ENCODE measurements at places on chromosomes 6 and 20.

- H3K36me3 ChIP-seq, result no peaks in the 10 kb centered on the region
- no peak overlapping the region for H3K27ac ChIP-seq
- no peaks in the 10 kb centered on the region for H3K27me3 ChIP-seq
- peak overlapping the region; percentile 13 for H3K4me3 ChIP-seq
Measured at GRCh38 chr6:134247231-134247833, 70.6 kb downstream of the SGK1 start.

- H3K27me3 ChIP-seq, result no peaks in the 10 kb centered on the region
- H3K4me3 ChIP-seq, result no peak overlapping the region
- DNase-seq, result no peak
Measured at GRCh38 chr6:56802584-56802983, 152.3 kb upstream of the BEND6 start.

DNA sequence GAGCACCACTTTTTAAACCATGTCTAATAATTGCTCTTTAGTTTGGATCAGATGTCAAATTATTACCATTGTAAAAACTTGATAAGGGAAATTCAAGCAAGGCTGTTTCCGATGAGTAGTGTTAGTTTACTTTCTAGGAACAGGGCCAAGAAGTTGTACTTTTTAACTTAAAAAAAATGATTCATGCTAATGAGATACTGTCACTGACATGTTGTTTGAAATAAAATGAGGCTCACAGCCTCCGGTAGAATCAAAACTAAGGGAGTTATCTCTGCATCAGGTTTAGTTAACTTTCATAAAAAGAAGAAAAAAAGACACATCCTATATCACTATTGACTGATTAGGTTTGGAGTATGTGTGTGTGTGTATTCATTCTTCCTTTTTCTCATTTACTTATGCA is 55.2 kb upstream of the SUPT3H start:
- no peaks in the 10 kb centered on the region for H3K27me3 ChIP-seq
- no peaks in the 10 kb centered on the region for H3K36me3 ChIP-seq
- DNase-seq, result no peak
- H3K4me3 ChIP-seq, result no peak overlapping the region
- peaks cover 47% of the 10 kb centered on the region for H3K4me1 ChIP-seq

DNA sequence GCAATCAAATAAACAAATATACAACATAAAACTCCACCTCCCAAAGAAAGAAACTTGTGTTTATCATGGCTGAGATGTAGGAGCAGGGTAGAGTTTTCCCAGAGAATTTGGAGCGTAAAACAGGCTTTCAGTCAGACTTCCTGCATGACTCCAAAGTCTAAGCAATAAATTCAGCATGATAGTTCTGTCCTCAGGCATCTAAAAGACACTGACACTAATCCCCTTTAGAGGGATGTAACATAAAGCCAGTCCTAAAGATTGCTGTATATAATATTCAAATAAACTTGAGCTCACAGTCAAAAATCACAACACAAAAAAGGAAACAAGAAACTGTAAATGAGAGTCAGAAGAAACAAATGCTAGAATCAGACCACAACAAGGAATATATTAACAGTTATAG is 234.4 kb downstream of the CENPW start:
- no peak overlapping the region for H3K27ac ChIP-seq
- H3K27me3 ChIP-seq, result no peaks in the 10 kb centered on the region
- no peak overlapping the region for H3K4me3 ChIP-seq
- DNase-seq, result no peak

DNA sequence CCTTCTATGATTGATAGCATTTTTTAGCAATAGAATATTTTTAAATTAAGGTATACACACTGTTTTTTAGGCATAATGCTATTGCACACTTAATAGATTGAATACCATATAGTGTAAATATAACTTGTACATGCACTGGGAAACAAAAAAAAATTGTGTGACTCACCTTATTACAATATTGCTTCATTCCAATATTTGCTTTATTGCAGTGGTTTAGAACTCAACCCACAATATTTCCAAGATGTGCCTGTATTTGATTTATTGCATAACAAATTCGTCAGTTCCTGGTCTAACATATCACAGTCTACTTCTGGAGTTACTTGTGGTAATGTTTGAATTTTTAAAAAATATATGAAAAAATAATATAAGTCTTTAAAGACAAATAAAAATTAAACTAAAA is 41.9 kb upstream of the DEFB112 start:
- no peaks in the 10 kb centered on the region for H3K27me3 ChIP-seq
- DNase-seq, result no peak
- no peak overlapping the region for H3K4me3 ChIP-seq
- no peaks in the 10 kb centered on the region for H3K4me1 ChIP-seq
- H3K27ac ChIP-seq, result no peak overlapping the region
- H3K36me3 ChIP-seq, result no peaks in the 10 kb centered on the region

DNA sequence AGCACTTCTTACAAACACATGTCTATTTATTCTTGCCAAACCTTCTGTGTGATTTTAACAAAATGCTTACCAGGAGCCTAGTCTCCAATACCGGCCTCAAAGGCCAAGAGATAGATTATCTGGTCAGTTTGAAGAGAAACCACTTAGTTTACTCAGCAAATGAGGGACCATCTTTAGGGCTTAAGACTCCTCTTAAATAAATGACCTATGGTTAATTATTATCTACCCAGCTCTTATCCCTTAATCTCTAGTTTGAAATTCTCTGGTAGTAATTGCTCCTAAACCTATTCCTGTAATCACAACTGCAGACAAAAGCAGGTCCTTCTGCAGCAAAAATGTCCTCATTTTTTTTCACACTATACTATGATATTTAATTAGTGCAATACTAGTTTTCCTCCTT is 301.8 kb downstream of the KIF16B start:
- H3K4me3 ChIP-seq, result no peak overlapping the region
- H3K27me3 ChIP-seq, result no peaks in the 10 kb centered on the region
- no peaks in the 10 kb centered on the region for H3K4me1 ChIP-seq
- H3K27ac ChIP-seq, result no peak overlapping the region
- DNase-seq, result no peak

DNA sequence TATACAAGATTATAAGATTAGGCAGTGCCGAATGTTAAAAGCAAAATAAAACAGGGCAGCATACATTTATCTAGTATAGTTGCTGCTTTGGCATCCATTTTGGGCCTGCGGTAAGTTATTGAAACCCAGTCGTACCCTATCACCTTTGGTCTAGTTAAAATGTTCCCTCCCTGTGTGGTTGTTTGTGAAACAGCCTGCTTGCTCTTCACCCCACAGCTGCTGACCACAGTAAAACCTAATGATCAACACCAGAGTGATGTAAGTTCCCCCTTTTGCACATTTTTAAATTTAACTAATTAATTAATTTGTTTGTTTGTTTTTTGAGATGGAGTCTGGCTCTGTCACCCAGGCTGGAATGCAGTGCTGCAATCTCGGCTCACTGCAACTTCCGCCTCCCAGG is 50.3 kb upstream of the TXNDC5 start:
- no peak for DNase-seq
- no peaks in the 10 kb centered on the region for H3K4me1 ChIP-seq

DNA sequence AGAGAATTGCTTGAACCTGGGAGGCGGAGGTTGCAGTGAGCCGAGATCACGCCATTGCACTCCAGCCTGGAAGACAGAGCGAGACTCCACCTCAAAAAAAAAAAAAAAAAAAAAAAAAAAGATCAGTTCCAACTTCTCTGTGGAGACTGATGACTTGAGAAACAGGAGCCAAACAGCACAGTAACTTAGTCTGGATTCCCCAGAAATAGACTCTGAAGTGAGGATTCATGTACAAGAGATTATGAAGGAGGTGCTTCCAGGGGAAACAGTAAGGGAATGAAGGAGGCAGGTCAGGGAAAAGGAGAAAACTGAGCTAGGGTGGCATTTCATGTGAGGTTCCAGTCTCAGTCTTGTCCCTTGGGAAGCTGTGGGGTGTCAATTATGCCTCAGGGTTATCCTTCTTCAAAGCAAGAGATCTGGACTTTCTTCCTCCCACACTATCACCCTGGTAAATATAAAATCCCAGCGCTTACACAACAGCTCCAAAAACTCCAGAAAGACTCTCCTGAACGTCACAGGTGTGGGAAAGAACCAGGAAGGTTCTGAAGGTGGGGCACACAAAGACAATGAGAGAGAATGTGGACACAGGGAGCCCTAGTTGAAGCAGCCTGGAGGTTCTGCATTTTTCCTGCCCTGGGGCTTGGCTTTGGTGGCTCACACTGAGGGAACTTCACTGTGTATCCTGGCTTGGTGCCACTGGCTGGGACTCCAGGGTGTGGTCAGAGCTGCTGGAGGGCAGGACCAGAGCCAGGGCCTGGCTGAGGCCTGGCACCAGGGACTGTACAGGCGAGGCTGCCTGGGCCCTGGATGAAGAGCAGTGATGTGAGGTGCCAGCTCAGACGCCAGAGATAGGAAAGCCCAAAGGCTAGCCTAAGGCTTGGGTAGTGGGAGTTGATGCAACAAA is 46.8 kb downstream of the PCNA start:
- peaks cover 9% of the 10 kb centered on the region for H3K4me1 ChIP-seq
- H3K36me3 ChIP-seq, result no peaks in the 10 kb centered on the region
- H3K4me3 ChIP-seq, result no peak overlapping the region

DNA sequence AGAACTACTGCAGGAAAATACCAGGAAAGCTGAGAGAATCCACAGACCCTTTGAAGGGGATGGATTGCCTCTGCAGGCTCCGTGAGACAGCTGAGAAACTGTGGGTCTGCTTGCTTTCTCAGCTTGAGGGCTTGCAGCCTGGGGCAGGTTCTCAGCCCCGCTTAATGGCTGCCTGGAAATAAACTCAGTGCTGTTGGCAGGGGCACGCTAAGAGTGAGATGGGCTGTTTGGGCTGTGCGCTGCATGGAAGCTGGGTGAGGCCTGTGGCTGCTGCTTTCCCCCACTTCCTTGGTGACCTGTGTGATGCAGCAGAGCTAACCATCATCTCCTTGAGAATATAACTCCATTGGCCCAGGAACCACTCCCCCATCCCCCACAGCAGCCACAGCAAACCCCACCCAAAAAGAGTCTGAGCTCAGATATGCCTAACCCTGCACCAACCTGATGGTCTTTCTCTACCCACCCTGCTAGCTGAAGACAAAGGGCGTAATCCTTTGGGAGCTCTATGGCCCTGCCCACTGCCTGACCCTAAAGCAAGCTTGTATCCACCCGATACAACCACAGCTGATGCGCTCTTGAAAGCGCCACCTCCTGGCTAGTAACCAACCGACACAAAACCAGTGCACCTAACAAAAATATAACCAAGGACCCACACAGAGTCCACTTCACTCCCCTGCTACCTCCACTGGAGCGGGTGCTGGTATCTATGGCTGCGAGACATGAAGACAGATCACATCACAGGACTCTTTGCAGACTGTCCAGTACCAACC is 800.6 kb upstream of the MAP3K7 start:
- DNase-seq, result no peak
- H3K27me3 ChIP-seq, result no peaks in the 10 kb centered on the region
- no peaks in the 10 kb centered on the region for H3K36me3 ChIP-seq
- H3K4me3 ChIP-seq, result no peak overlapping the region

DNA sequence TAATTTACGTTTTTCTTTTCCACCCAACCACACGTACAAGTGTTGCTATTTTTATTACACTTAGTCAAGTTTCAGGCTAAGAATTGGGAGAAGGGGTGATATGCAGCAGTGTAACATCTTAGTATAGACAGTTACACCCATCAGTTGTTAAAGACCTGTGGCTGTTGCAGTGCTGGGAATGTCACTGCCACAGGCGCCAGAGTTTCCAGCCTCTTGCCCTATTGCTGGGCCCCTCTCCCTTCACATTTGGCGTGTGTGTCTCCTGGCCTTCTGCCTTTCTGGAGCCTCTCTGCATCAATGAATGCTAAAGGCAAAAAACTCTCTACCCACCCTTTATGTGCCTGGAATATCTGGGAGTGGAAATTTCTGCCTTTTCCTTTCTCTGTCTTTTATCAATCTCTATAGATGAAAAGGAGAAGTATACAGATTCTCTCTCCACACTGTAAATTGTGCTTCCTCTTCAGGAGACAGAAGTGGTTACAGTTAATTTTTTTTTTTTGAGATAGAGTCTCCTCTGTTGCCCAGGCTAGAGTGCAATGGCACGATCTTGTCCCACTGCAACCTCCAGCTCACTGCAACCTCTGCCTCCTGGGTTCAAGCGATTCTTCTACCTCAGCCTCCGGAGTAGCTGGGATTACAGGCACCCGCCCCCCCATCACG is 73.0 kb downstream of the TIAM2 start:
- H3K27ac ChIP-seq, result no peak overlapping the region
- DNase-seq, result no peak
- no peak overlapping the region for H3K4me3 ChIP-seq
- H3K36me3 ChIP-seq, result no peaks in the 10 kb centered on the region
- H3K27me3 ChIP-seq, result no peaks in the 10 kb centered on the region

DNA sequence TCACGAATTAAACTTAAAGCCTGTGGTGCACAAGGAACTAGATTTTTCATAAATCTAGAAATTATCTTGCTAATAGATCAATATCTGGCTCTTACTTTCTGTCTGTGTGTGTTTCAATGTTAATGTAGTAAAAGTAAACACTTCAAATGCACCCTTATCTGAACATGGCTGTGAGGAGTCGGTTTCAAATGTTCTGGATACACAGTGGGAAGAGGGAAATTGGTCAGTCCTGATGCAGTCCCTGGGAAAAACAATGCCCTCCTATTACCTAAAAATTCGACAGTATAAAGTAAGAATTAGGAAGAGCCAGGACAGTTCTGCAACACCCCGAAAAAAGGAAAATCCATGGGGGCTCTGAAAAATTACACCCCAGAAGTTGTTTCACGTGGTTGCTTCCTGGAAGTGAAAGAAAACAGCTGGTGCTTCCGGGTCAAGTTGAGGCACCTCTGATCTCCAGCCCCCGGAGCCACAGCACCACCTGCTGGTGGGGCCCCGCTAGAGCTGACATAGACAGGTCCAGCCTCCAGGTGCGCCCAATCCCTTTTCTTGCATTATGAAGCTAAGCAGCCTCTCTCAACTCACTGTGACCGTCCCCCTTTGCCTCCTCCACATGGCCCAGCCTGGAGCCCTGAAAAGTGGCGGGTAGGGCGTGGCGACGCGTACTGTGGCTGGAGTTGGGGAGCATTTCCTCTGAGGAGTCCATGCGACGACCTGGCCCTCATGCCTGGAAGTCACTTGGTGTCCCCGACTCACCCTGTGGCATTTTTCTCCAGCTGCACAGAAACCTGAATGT is 8.3 kb downstream of the SEMG2 start:
- H3K4me1 ChIP-seq, result no peaks in the 10 kb centered on the region
- H3K27me3 ChIP-seq, result peaks cover 4% of the 10 kb centered on the region
- DNase-seq, result peak; percentile 5
- no peak overlapping the region for H3K27ac ChIP-seq

DNA sequence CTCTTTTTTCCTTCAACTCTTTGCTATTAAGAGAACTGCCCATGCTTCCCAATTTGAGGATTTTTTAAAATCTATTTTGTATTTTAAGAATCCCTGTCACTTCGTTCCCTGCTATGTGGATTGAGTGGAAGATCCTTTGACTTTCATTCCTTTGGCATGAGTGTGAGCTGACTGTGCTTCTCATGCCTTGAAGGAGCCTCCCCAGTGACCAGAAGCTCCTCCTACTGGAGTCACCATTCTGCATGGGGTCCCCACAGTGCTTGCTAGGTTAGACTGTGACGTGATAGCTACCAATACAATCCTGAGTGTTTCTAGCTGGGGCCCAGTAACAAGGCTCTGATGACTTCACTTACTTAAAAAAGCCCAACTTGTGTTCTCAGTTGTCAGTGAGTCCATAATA is 104.4 kb upstream of the LAMP5 start:
- H3K4me1 ChIP-seq, result no peaks in the 10 kb centered on the region
- no peaks in the 10 kb centered on the region for H3K27me3 ChIP-seq
- DNase-seq, result no peak
- H3K4me3 ChIP-seq, result no peak overlapping the region
- no peaks in the 10 kb centered on the region for H3K36me3 ChIP-seq
- H3K27ac ChIP-seq, result no peak overlapping the region

- DNase-seq, result no peak
- no peaks in the 10 kb centered on the region for H3K36me3 ChIP-seq
Measured at GRCh38 chr6:112626468-112627082, 279.4 kb downstream of the RFPL4B start.
